HCEC 1CT (cell line): ENCODE measurements at places on chromosomes 2 and 18.

GRCh38 chr2:72990695-72991438 is 73.5 kb downstream of the EMX1 start:
- no peak for DNase-seq

DNA sequence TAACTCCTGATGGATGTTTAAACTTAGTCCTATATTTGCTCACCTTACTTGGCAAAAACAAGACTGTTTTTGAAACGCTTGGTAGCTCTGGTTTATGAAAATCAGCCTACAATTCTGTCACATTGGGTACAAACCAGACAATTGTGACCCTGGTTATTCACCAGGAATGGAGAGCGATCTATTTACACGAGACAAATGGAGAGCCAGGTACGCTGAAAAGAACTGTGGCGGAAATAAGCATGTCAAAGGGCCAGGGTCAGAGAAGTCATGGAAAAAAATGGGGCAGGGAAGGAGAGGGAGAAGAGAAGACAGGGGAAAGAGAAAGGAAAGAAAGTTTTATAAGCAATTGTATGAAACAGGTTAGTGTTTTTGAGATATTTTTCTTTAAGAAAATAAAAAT is 119.5 kb upstream of the ZFP36L2 start:
- no peak for DNase-seq

DNA sequence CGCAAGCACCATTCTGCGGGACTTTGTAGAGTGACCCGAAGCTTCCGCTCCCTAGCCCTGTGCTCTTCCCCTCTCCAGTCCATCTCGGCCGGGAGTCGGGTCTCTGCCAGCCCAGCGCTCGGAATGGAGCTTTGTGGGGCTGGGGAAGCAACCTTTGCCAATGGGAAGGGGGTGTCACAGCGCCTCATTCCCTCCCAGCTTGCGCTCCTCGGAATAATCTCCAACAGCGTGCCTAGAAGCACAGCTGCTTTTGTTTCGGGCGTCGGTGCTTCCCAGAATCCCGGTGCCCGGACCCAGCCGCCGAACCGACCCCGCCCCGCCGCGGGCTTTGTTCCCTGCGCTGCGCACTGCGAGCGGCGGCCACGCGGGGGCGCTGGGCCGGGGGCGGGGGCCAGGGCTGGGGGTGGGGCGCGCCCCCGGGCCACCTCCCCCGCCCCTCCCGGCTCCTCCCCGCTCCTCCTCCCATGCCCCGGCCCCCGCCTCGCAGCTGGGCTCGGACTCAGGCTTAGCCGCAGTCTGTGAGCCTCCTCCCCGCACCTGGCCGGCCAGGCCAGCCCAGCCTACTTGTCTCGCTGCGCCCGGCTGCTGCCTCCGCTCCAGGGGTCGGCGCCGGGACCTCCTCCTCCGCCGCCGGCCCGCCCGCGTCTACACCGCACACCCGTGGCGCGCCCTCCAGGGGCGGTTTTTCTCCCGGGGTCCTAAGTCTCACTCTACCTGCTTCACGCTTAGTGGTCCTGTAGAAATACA is 77.7 kb upstream of the SMAD2 start:
- DNase-seq: no peak

DNA sequence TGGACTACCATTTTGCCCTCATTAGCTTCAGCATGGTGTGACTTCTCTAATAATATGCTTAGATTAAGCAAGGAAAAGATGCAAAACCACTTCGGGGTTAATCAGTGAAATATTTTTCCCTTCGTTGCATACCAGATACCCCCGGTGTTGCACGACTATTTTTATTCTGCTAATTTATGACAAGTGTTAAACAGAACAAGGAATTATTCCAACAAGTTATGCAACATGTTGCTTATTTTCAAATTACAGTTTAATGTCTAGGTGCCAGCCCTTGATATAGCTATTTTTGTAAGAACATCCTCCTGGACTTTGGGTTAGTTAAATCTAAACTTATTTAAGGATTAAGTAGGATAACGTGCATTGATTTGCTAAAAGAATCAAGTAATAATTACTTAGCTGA is 16.3 kb downstream of the TYMS start:
- DNase-seq: no peak

GRCh38 chr2:66443186-66443978 is 8.5 kb downstream of the MEIS1 start:
- DNase-seq: no peak

DNA sequence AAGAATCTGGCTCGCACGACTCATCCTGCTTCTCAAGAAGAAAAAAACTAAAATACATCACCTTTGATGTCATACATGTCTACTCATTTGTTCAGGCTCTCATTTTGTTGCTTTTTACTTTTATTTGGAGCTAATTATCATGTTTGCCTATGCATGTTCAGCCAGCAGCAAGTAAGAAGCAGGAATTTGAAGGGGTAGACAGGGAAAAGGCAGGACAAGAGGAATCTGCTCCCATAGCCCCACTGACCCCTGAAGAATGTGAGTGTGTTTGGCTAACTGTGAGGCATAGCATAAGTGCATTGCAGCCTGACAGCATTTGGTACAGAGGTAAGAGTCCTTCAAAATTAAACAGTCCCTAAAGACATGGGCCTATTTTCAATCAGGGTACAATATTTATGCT is 72.7 kb downstream of the NYAP2 start:
- no peak for DNase-seq

GRCh38 chr2:135164431-135164830 is 112.3 kb downstream of the RAB3GAP1 start:
- DNase-seq: peak; percentile 56
